ENCODE measurements at places on chromosomes 16 and 17.

- no peak for DNase-seq
Measured at GRCh38 chr17:6435051-6435450, at the start of gene AIPL1. Gene AIPL1, minus strand, starts transcription at chr17:6435121. Its CDS starts 17 bp downstream, at chr17:6435104.

DNA sequence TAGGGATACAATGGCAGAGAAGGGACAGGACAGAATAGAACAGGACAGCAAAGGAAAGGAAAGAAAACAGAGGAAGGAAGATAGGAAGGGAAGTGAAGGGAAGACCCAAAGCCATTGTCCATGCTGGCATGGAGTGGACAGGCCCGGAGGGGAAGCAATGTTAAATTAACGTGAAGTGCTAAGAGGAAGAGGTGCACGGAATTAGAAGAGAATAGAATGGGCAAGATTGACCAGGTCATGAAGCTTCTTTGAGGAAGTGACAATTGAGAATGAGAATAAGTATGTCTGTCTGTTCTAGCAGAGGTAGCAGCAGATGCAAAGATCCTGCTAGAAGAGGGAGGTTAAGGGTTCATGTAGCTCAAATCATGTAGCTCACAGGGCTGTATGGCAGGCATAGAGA is 117.2 kb downstream of the MAF start:
- no peak for DNase-seq

- no peak for DNase-seq
Measured at GRCh38 chr16:535446-536405, 8.2 kb downstream of the CAPN15 start.

DNA sequence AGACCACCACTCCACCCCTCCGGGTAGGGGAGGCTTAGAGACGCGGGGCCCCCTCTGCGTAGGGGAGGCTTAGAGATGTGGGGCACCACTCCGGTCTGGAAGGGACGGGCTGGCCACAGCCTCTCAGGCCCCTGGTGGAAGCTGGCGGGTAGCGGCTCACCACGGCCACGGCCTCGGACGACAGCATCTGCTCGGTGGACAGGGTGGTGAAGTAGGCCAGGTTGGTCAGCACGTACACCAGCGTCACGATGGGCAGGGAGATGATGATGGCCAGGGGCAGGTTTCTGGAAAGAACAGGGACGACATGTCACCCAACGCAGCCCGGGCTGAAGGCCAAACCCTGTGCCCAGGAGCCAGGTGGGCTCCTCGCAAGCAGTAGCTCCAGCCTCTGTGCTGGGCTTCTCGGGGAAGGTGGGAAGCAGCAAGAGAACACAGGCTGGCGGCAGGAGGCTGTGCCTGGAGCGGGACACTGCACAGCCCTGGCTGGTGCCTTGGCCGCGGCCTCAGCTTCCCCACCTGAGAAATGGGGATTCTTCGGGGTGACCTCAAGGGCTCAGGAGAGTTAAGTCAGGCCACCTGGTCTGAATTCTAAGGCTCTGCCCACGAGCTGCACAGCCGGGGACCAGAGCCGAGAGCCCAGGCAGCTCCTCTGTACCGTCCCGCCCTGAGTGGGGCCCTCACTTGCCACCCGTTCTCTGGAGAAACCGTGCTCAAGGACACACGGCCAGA is 29.6 kb downstream of the SLC7A5 start:
- no peak for DNase-seq

- no peak for DNase-seq
Measured at GRCh38 chr16:3646348-3646920, 8.1 kb upstream of the DNASE1 start.

DNA sequence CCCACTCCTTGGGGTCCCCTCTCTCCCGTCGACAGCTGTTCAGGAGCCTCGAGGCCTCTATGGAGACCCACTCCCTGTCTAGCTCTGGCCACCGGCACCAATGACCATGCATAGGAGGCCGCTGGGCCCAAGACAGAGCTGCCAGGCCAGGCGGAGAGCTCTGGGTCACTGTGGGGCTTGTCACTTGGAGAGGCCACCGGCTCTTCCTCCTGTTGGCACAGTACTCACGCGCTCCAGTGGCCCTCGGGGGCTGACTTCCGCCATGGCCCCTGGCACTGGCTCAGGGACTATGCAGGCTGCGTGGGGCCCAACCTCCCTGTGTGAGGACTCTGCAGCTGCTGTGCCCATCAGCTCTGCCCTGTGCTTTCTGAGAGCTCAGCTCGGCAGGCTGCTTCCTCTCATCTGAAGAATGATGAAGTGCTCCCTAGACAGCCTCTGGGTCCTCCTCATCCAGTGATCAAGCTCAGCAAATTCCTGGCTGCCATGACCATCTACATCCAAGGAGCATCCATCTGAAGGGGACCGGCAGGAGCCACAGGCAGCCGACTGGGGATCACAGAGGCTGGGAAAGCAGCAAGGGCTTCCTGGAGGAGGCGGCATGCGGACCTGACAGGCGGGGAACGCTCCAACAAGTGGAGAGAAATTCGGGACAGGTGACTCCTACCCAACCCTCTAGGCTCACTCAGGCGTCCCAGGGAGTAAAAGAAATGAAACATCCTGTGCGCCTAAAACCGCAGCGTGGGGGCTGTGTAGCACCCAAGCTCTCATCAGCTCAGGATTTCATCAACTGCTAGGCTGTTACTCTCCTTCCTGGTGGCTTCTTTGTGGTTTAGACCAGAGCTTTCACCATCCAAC is 16.8 kb downstream of the GALNS start:
- DNase-seq: no peak

- DNase-seq: no peak
Measured at GRCh38 chr17:81917565-81918332, at the start of gene SIRT7. Gene SIRT7, minus strand, starts transcription at chr17:81918176. Its CDS starts 45 bp downstream, at chr17:81918131.

DNA sequence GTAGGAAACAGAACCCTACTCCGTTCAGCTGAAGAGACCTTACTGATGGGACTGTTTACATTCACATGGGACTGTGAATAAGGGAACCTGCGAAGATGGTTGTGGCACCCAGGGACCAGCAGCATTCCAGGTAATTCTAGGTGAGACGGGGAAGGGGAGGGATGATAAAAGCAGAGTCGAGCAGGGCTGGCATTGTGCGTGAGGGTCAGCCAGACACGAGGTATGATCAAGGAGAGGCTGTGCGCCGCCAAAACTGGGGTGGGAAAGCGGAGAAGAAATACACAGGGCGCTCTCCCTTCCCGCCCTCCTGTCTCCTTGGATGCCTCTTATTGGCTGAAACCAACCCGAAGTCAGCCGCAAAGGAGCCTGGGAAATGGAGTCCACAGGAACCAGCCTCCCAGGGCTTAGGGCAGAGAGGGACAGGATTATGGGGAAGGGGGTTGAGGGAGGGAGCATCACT is 38.4 kb upstream of the CSNK2A2 start:
- DNase-seq: no peak

- no peak for DNase-seq
Measured at GRCh38 chr17:58513267-58513964, 1.0 kb downstream of the MTMR4 start.

DNA sequence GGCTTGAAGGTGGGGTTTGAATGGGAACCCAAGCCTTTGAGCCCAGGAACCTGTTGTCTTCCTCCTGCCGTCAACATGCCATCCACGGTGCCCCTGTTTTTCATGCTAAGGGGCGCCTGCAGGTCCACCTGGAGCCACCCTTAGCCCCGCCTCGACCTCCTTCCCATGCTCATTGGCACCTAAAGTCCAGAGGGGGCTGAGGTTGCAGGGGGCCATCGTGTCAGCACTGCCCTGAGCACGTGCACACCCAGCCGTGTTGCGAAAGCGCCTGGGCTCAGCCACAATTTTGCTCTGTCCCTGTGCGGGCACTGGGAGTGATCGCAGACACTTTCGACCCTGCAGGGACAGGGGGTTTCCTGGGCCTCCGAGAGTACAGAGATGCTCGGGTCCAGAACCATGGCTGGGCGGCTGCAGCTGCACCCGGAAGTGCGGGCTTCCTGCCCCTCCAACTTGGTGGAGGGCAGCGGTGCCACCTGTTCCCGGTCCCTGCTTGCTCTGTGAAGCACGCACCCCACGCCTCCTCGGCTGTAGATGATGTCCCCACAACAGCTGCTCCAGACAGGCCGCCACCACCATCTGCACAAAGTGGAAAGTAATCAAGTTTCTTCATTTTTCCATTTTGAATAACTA is 454.7 kb downstream of the CDH8 start:
- DNase-seq: no peak

DNA sequence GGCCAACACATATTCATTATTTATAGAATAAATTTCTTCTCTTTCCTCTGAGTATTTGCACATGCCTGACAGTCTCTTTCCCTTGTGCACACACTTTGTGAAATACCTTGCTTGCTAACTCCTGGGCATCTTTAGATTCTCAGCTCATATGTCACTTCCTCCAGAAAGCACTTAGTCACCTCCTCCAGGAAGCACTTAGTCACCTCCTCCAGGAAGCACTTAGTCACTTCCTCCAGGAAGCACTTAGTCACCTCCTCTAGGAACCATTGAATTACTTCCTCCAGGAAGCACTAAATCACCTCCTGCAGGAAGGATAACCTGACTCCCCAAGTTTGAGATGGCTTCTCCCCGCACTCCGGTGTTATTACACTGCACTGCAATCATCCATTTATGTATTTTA is 462.5 kb upstream of the EEF2KMT start:
- DNase-seq: no peak

GRCh38 chr17:29140051-29140621 is 40.1 kb downstream of the MYO18A start:
- no peak for DNase-seq

DNA sequence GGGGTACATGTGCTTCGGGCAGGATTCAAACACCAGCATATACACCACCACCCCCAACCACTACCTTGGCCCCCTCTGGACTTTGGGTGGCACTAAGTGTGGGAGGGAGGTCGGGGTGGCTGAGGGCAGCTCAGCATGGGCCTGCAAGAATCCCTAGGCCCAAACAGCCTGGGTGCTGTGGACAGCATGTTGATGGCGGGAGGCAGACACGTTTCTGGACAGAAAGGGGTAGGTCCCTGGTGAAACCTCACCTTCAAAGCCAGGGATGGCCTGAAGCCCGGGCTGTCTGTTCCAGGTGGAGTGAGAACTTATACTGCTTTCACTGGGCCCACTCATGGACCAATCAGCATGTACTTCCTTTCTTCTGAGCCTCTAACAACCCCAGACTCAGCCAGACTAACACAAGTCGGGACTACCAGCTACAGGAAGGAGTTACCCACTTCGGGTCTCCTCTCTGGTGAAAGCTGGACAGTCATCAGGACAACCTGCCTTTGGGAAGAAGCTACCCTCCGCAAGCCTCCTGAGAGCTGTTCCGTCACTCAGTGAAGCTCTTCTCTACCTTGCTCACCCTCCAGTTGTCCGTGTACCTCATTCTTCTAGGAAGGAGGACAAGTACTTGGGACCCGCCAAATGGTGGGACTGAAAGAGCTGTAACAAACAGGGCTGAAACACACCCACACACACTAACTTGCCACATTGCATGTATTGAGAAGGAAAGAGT is 203.0 kb downstream of the CPPED1 start:
- no peak for DNase-seq

DNA sequence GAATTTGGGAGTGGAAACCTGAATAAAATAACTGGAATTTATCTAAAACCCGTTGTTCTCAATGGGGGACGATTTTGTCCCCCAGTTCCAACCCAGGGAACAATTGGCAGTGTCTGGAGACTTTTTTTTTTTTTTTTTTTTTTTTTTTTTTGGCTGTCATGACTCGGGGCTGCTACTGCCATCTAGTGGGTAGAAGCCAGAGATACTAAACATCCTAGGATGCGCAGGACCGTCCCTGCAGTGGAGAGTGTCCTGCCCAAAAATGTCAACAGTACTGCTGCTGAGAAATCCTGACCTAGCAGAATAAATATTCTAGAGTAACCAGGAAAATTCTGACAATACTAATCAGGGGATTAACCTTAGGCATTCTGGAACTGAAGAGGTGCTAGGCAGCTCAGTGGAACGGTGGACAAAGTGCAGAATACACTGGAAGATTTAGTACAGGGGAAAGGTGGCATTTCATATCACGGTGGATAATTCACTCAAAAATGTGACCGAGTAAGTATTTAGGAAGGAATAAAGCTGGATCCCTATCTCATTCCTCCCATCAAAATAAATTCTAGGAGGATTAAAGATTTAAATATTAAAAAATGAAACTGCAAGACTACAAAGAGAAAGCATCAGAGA is 107.6 kb downstream of the SPECC1 start:
- no peak for DNase-seq

DNA sequence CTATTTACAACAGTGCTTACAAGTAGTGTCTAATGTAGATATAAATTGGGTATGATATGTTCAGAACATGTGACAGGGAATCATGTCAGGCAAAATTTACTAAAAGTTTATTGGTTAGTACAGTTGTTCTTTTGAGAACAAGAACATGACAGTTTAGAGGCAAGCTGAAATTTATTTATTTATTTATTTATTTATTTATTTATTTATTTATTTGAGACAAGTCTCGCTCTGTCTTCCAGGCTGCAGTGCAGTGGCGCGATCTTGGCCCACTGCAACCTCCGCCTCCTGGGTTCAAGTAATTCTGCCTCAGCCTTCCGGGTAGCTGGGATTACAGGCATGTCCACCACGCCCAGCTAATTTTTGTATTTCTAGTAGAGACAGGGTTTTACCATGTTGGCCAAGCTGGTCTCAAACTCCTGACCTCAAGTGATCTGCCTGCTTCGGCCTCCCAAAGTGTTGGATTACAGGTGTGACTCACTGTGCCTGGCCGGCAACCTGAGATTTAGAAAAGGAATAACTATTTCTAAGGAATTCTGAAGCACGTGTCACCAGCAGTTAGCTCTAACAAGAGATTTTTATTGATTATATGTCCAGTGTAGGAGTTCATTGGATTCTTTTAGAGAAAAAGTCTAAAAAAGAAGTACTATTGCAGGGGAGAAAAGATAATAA is 24.9 kb downstream of the MRTFB start:
- DNase-seq: no peak

- DNase-seq: no peak
Measured at GRCh38 chr16:64950731-64951130, 171.1 kb downstream of the CDH11 start.

DNA sequence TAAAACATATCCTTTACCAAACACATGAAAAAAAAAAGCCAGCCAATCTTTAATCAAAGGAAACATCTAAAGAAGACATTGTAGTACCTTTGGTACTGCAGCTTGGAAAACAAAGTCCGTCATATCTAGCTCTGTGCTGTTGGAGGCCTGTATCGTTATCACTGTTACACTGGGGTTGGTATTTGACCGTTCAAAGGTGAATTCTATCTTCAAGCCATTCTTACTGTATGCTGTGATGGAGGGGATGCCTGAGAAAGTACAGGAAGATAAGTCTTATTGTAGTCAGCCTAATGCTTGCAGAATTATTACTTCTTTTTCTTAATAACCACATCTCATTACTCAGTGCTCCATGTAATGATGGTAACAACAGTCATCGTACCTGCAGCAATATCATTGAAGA is 14.4 kb upstream of the PHLPP2 start:
- DNase-seq: no peak

GRCh38 chr17:31308372-31309334 is 5.2 kb downstream of the EVI2B start:
- no peak for DNase-seq

- DNase-seq: no peak
Measured at GRCh38 chr17:36756695-36757094, 155.3 kb downstream of the MRM1 start.

- no peak for DNase-seq
Measured at GRCh38 chr17:41413982-41414381, 10.4 kb downstream of the KRT37 start.
